CD4-positive, alpha-beta T cell (primary cell): ENCODE measurements at places on chromosomes 7 and 10.
A peak's percentile ranks its signal among the peaks of the same experiment; 100 is the strongest.

DNA sequence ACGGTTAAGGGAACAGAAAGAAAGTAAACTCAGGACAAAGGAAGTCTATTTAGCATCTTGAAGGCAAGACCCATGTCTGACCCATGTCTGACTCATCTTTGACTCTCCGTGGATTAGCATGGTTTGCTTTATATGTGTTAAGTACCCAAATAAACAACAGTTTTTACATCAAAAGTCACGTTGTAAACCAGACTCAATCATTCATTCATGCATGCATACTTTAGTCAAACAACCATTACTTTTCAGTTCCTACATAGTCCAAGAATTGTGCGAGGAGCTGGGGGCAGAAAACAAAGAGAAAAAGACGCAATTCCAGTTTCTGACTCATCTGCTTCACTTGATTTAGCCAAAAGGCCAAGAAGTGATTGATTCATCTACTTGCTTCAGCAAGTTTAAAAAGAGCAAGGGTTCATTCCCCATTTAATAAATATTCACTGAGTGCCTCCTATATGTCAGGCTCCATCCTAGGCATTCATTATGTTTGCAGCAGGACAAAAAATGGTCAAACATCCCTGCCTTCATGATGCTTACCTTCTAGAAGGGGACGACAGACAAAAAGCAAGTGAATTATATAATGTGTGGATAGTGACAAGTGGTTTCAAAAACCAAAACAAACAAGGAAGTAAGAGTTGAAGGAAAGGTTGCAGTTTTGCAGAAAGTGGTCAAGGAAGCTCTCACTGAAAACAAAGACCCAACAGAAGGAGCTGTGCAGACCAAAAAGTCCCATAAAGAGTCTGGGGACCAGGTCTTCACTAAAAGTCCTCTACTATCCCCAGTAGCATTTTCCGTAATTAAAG lies 116.2 kb downstream of the FAM107B start:
- peak; percentile 33 for DNase-seq

GRCh38 chr7:113113912-113114311 lies 4.4 kb downstream of the SMIM30 start:
- DNase-seq = no peak

DNA sequence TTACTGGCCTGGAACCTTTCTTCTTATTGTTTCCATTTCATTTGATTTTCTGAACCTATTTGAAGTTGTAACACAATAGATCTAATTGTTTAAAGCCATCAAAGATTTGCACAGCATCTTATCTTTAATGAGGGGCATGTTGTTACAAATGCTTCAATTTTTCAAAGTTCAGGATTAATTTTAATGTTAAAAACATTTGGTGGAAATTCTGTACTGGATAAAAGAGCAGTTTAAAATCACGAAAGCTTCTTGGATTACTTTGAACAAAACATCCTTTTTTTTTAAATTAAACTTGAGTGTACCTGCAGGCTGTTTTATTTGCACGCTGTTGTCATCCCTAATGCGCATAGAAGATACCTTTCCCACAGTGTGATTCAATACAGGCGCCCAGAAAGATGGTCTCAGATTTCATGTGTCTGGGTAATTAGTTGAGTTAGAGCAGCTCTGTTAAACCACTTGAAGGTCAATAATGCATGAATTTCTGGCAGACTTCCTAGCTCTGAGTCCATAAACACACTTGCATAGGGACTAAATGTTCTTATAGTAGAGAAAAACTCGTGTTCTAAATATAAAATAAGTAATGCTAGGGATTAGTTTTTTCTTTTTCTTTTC lies 29.3 kb upstream of the DDX50 start:
- DNase-seq = no peak

- DNase-seq = no peak
Measured at GRCh38 chr7:25622695-25623094, 394.4 kb upstream of the NPVF start.

GRCh38 chr7:40493609-40494051 lies 358.8 kb downstream of the SUGCT start:
- DNase-seq = no peak

- DNase-seq = no peak
Measured at GRCh38 chr10:64036321-64036930, 515.2 kb downstream of the REEP3 start.

GRCh38 chr10:101607124-101607523 lies 19.0 kb downstream of the DPCD start:
- no peak for DNase-seq

DNA sequence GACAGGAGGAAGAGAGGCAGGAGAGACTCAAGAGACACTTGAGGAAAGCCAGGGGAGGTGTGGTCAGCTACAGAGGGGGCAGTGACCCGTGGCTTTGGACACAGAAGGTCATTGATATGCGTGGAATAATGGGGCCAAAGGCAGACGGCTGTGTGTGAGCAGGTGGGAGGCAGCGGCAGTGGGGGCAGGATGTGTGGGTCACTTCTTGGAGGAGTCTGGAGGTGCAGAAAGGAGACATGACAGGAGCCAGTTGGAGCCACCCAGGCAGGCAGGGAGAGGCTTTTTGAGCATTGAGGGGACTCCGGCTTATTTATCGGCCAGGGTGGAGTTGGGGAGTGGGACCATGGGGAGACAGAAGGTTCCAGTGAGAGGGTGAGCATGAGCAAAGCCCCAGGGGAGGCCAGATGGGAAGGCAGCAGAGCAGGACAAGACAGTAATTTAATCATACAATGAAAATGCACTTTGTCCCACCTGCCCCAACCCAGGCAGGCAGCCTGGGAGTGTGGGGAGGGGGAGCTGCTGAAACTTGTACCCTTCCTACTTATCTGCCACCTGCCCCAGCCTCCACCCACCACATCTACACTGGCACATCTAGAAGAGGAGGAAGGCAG lies 5.0 kb downstream of the LDB3 start:
- DNase-seq = no peak

- DNase-seq = no peak
Measured at GRCh38 chr7:14236834-14237233, 247.4 kb upstream of the ETV1 start.

DNA sequence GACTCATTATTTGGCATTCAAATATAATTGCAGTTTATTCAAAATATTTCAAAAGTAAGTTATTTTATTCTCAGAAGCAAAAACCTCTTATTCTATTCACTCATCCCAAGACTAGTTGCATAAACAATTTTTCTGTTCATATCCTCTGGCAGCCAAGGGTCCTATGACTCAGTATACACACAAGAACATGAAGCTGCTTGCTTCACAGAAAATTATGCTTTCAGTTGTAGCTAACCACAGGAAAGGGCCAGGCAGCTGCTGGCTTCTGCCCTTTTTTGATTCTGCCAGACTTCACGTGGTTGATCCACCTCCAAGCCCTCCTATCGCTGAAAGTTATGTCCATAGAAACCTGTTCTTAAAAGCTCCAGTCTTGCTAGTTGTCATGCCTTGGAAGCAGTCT lies 108.8 kb downstream of the ABCA13 start:
- DNase-seq = no peak

DNA sequence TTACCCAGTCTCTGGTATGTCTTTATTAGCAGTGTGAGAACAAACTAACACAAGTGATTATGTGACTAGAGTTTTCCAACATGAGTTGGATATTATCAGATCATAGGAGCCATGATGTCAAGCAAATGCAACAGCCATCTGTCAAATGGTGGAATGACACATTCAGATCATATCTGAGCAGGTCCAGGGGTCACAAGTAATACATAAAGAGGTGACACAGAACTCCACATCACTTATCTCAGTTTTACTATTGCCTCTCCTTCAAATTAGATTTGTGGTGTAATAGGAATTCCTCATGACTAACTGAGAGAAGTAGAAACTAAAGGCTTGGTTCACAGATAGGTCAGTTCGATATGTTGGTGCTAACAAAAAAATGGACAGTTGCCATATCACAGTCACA lies 12.2 kb upstream of the SAMD9L start:
- no peak for DNase-seq

- no peak for DNase-seq
Measured at GRCh38 chr10:125472010-125472607, 210.9 kb downstream of the TEX36 start.

- no peak for DNase-seq
Measured at GRCh38 chr7:111240371-111240770, 149.4 kb downstream of the LRRN3 start.

DNA sequence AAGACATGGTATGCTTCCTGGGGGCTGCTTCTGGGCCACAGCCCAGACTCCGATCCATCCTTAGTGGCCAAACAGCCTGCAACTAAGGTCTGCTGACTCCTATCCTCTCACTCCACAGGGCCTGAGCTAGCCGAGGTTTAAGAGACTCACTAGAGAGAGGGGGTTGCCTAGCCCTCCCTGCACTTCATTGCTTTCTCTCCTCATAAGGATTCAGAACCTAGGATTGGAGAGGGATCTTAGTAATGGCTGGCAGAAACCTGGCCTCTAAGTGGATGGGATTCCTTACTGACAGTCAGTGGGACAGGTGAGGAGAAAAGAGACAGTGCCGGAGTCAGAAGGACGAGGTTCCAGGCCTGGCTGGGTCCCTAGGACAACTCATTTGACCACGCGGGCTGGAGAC lies 8.2 kb upstream of the DDIT4 start:
- DNase-seq = no peak

DNA sequence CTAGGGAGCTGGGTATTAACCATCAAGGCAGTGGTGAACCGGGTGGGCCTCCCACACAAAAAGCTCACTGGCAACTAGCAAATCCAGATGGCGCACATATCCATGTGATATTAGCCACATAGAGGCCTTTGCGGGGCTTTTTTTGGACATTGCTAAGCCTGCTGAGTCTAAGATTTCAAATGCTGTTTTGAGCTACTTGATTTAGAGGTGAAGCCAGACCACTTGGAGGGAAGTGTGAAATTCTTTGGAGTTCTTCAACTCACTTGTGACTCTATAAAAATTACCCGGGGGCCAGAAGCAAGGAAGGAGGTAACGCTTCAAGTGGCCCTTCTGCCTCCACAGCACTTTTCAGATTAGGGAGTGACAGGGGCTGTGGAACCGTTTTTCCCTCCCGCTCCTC lies 619.8 kb upstream of the GALNT17 start:
- DNase-seq = no peak

DNA sequence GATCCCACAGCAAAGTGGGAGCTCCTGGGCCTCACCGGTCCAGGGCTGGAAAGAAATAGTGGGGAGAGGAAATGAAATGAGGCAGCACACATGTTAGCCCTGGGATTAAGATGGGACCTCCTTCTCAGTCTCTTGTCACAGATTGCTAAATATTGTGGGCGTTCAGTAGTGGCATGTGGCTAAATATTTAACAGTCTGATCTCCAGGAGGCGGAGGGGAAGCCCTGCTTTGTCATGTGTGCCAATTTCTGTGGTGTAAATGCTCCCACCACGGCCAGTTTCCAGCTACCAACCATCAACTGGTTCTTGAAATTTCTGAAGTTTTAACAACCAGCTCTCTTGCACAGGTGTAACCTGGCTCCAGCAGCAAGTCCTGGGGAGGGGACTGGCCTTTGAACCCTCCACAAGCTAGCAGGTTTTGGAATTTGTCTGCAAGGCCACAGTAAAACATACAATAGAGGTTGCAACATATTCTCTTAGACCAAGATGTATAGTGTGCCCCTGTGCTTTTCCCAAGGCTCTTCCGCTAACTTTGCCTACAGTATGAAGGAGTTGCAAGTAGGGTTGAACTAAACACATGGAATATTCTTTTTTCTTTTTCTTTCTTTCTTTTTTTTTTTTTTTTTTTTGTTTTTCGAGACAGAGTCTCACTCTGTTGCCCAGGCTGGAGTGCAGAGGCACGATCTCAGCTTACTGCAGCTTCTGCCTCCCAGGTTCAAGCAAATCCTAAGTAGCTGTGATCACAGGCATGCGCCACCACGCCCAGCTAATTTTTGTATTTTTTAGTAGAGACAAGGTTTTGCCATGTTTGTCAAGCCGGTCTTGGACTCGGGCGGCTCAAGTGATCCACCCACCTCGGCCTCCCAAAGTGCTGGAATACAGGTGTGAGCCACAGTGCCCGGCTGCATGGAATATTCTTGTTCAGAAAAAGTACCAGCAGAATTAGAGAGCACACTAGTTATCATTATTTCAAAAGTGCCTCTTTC lies 103.1 kb upstream of the PCBD1 start:
- DNase-seq = no peak
